NCI-H1436 treated with DMSO at 0.1 percent for 48 hours (cell line): ENCODE measurements at places on chromosomes 5 and 9.

GRCh38 chr5:101664071-101664791 is 631.9 kb downstream of the SLCO4C1 start:
- DNase-seq: no peak

- DNase-seq: no peak
Observed at GRCh38 chr5:179309751-179310320, 35.4 kb downstream of the ADAMTS2 start.

DNA sequence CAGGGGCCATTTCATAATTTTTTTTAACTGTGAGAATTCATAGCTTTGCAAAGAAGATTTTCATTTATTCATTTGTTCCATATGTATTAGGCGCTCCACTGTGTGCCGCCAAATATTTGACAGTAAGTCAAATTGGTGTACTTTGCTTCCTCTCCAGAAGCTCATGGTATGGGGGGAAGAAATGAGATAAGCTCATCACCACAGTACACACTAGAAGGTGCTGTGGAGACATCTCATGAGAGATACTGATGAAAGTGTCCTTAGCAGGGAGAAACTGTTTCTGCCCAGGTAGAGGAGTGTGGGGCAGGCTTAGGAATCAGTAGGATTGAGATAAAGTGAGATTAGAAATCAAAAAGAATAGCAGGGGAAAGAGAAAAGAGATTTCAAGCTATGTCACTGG is 136.2 kb downstream of the CDH6 start:
- no peak for DNase-seq

GRCh38 chr9:105242557-105242956 is 1.9 kb upstream of the SLC44A1 start:
- no peak for DNase-seq
